ENCODE measurements at places on chromosomes 6 and 20.

- no peak for DNase-seq
These were observed 60.7 kb downstream of the TNFAIP3 start for GRCh38 chr6:137927777-137928218.

DNA sequence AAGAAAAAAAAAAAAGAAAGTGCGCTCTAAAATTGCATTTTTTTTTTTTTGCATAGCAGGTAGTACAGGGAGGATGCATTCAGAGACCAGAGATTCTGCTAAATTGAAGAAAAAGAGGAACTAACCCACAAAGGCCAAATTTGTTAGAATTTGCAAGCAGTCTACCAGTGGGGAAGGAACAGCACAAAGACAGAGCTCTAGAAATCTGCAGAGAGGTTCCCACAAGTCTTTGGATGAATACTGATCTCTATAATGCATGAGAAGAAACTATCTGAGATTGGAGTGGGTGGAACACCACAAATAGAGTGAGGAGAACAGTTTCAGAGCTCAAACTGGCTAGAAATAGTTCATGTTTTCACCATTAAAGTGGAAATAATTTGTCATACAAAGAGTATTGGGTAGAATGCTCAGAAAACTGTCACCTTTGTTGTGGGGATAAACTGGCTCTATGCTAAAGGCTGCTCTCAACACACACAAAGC, 79.6 kb upstream of the AHI1 start:
- DNase-seq, result no peak

DNA sequence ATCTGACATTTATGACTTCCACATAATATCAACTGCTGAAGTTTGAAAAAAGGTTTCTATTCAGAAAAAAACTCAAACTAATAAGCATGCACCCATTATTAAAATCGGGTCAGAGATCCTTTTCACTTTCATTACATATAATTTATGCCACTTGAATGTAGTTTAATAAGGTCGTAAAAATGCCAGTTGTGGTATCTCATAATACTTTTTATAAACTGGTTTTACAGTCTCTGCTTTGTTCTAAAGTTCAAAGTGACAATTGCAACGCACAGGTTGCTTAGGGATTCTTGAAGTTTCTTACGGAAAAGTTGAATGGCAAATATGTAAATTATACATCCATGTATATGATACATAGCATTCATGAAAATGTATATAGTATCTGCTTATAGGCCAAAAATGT, 229.4 kb upstream of the CEP162 start:
- no peak for DNase-seq

DNA sequence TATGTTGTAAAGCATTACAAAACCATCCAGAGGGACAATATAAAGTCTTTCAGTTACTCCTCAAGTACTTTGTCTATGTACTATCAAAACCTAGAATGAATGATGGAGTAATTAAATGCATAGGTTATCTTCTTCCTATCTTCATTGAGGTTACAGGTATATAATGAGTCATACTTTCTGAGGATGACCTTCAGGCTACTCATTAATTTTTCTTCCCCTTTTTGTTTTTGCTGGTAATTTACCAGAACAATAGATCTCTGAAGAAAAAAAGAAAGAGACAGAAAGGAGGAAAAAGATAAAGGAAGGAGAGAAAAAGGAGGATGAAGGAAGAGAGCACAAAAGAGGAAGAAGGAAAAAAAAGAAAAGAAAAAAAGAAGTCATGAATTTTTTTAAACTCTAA, 398.4 kb downstream of the TBC1D32 start:
- DNase-seq, result no peak

DNA sequence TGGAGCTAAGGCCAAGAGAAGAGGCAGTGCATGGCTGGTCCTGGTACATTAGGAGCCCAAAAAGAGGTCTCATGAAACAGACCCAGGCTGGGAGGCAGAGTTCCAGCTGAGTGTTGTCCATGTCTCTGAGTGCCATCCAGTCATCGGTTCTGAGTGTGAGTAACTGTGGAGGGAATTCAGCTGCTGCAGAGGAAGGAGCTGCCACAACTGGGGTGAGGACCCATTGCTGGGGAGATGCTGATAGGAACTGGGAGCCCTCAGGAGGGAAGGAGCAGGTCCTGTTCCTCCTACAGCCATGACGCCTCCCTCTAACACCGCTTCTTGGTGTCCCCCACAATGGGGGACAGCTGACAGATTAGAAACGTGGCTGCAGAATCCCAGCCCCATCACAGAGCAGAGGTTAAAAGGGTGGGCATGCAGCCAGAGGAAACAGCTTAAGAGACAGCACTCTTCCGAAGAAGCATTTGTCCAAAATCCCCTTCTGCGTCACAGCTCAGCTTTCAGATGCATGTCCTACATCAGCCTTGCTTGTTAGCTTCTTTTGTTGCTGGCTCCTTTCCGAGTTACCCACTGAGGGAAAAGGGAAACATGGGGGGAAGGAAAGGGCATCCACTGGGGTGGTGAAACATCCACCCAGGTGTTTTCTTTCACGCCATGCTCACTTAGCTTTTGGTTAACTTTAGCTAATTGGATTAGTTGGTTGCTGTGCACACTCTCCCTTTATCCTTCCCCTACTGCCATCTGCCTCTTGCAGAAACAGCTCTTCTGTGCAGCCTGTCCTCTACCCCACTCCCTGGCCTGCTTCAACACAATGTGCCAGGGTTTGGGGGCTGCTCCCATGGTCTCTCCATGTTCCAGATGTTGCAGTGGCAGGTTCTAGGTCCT, 239.2 kb downstream of the SYNDIG1 start:
- DNase-seq, result no peak

- no peak for DNase-seq
These were observed at the start of gene KIF25 for GRCh38 chr6:167997642-167998041. Gene KIF25, plus strand, starts transcription at chr6:167997671. Its CDS starts 31,915 bp downstream, at chr6:168029586.

DNA sequence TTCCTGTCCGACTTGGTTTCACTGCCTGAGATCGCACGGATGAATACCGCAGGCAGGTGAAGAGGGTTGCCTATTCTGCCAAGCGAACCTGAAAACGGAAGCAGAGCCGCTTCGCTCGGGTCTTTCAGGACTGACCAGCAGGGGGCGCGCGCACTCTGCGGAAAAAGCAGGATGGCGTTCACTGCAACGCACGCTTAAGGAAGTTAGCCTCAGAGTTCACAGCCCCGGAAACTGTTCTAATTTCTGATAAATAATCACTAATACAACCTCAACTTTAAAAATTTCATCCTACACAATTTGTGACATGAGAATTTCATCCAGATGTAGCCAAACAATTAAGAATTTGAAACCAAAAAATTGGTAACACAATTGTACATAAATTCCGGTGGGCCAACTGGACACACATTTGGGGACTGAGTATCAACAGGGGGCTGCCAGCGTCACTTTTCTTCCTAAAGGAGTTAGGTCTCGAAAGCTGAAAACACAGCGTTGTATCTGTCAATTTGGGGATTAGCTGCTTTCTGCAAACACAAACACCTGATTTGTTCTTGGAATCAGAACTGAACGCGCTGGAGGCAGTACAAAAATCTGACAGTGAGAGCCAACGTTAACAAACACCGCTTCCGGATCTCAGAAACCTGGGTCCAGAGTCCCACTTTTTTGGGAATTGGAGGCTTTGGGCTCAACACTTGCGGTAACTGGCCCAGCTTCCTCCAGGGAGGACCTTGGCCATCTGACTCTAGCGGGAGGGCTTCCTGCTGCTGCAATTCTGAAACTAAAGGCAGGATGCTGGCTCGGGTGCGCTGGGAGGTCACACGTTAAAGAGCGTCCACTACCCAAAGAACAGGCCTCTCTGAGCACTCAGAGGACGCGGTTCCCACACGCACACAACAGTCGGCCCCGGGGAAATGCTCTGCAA, 8.8 kb downstream of the PXDC1 start:
- peak; percentile 86 for DNase-seq

DNA sequence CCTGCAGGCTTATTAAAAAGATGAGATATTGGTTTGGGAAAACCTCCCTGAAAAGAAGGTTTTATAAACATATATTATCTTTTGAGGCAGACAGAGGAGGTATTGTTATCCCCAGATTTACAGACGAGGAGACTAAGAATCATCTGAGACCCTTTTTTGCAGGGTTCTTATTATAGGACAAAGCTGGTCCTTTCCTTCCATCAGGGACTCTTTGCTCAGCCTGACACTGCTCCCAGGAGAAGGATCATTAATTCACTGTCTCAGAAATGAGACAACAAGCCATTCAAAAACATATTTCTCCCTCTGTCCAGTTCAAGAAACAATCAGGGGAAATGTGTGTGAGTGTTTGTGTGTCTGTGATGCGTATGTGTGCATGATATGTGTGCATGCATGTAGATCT, 33.5 kb downstream of the HIVEP2 start:
- DNase-seq, result no peak

- DNase-seq, result no peak
These were observed 36.8 kb downstream of the MYLIP start for GRCh38 chr6:16165641-16166040.

GRCh38 chr6:44598679-44599078, 211.2 kb downstream of the CDC5L start:
- DNase-seq, result no peak

- peak; percentile 59 for DNase-seq
These were observed 40.6 kb downstream of the SH3BGRL2 start for GRCh38 chr6:79671600-79672266.

DNA sequence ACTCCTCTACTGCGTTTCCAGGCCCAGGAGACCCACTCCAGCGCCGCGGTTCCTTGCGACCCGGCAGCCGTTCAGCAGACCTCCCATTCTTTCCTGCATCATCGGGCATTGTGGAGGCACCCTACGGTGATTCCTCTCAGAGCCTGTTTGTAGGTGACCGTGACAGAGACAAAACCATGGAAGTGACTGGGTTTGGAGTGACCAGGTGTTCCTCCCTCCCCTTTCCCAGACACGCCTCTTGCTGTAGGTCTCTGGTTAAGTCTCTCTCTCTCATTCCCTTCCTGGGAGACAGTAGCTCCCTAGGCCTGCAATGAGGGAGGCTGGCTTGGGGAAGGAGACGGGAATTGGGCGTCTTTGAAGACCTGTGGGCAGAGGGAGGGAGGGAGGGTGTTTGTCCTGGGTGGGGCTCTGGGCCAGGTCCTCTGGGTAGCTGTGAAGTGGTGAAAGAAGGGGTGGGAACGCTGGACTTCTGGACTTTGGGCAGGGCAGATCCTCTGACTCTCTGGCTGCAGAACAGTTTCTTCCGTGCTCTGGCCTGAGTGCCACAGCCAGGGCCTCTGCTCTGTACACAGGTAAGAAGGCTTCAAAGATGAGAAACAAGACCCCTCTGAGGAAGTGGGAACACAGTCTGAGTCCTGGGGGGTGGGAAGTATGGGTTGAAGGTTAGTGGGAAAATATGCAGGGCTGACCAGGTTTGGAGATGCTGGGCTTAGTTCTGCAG, 763 bp downstream of the KLC4 start:
- DNase-seq, result peak; percentile 31

GRCh38 chr20:32911355-32911754, 52.6 kb downstream of the EFCAB8 start:
- DNase-seq, result no peak

GRCh38 chr6:149895048-149895590, 2.8 kb downstream of the RAET1E start:
- peak; percentile 64 for DNase-seq

DNA sequence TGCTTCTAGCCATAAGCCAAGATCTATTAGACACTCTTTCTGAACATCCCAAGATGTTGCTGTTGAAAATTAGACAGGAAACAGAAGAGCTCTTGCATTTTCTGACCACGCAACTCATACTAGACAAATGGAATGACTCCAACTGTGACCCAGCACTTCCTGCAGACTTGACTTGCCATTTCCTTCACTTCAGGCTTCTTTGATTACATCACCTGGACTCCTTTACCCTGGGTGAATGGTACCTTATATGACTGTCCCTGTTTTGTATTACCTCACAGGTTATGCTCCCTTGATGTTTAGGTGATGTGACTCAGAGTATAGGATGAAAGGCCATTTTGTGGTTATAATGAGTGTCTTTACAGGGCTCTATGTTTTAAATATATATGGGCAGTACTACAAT, 236.1 kb downstream of the BMP2 start:
- DNase-seq, result no peak

DNA sequence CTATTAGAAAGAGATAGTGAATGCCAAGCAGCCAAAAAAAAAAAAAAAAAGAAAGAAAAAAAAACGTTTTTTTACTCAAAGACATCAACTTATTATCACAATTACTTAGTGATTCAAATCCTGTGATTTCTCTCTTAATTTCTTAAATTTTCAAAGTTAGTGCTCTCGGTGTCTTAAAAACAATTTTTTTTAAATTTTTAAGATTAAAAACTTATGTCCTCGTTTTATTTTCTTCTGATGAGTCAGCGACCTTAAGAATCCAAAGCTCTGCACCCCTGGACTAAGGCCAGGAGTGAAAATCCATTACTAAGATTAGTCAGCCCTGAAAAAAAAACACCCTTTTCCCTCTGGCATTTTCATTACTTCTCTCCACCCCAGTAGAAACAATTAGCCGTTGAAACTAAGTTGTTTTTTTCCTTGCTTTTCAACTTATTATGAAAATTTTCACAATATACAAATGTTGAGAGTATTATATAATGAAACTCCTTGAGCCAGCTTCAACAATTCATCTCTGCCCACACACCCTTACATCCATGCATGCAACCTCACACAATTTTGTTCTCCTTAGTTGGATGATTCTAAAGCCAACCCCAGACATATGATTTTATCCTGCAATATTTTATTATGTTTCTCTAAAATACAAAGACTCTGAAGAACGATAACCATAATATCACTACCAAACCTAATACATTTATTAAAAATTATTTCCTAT, 85.6 kb upstream of the CARMIL1 start:
- no peak for DNase-seq

- no peak for DNase-seq
These were observed 157.4 kb upstream of the PDE10A start for GRCh38 chr6:165820407-165820806.

DNA sequence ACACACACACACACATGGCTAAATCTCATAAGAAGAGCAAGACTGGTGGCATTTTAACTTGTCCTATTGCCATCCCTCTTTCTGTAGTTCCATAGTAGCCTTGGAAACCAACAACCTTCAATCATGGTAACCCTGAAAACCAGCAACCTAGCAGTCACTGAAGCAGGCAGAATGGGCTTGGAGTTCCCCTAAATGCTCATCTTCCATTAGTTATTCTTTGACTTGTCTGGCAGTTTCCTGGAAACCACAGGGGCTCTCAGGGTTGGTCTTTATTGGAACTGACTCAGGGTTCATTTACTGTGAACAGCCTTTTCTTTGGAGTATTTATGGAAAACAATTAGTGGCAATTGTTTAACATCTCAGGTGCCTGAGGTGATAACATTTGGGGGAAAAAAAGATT, 19.4 kb upstream of the BRPF3 start:
- no peak for DNase-seq

DNA sequence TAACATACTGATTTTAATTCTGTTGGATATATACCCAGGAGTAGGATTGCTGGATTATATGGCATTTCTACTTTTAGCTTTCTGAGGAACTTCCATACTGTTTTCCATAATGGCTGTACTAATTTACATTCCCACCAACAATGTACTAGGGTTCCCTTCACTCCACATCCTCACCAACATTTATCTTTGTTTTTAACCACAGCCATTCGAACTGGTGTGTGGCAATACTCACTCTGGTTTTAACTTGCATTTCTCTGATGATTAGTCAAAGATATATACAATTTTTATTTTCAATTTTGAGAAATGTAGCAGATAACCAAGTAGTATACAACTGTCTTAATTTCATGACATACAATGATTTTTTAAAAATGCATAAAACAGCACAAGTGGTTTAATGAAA, 30.3 kb upstream of the ADGRG6 start:
- DNase-seq, result no peak
